CD4-positive, alpha-beta T cell treated with Interleukin-15 for 1 hour (primary cell): ENCODE measurements at places on chromosomes 4 and X.
A peak's percentile ranks its signal among the peaks of the same experiment; 100 is the strongest.

DNA sequence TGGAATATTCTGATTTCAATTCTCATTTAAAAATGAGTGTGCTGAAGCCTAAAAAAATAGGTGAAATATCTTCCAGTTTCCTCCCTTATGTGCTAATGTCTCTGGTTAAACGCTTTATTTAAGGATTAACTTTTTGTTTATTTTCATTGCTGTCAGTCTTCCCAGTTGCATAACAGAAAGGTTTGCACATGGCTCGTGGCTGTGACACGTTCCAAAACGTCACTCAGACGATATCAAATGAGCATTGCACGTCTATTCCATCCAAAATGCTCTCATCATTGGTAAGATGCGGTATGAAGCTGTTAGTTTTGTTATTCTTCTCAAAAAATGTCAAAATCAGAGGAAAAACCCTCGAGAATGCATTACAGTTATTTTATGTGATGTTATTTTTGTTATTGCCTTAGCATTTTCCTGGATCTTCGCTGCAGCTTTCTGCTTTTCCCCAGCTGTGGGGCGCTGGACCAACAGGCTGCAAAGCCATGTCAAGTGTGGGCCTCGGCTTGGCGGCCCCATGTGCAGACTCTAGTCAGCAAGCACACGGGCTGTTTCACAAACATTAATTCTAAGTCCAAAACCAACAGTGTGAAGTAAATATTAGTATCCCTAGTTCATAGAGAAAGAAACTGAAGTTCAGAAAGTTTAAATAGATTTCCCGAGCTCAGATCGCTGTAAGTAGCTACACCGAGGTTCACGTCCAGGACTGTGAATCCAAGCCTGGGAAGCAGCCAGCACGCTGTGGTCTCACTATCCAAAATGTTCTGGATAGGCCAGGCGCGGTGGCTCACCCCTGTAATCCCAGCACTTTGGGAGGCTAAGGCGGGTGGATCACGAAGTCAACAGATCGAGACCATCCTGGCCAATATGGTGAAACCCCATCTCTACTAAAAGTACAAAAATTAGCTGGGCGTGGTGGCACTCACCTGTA lies 793.4 kb upstream of the FRG1 start:
- DNase-seq: no peak

DNA sequence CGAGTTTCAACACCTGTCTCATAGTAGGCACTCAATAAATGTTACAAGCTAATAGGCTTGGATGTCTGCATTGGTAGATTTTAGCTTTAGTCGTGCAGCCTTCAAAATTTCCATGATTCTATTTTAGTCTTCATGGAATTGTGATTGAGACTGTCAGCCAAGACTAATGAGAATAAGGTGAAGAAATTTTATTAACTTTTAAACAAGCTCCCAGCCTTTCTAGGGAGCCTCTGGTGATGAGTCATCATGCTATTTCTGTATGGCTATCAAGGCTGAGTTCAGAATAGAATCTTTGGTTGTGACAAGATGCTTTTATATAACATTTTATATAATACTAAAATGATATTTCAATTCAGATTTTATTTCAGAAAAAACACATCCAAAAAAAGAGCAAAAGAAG lies 685.8 kb downstream of the GABRG1 start:
- no peak for DNase-seq

- DNase-seq: no peak
These were observed 48.4 kb downstream of the RWDD4 start for GRCh38 chr4:183610613-183611012.

DNA sequence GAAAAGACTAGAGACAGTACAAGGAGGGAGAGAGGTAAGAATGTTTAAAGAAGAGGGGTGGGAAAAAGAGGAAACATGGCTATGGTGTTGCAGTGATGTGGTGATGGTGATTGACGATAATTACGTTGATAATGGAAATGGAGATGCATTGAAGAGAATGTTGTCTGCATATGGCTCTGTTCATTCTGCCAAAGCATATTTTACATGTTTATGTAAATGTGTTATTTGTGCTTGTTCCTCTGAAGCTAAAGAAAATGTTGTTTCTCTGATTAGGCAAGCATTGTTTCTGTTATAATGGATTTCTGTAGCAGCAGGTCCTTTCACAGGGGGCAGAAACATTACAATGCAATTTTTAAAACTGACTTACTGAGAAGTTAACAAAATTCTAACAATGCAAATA lies 958.8 kb downstream of the CCSER1 start:
- DNase-seq: no peak

GRCh38 chr4:148573296-148573695 lies 131.1 kb upstream of the NR3C2 start:
- DNase-seq: no peak

- no peak for DNase-seq
These were observed 77.9 kb downstream of the LRRC66 start for GRCh38 chr4:51942108-51942832.

DNA sequence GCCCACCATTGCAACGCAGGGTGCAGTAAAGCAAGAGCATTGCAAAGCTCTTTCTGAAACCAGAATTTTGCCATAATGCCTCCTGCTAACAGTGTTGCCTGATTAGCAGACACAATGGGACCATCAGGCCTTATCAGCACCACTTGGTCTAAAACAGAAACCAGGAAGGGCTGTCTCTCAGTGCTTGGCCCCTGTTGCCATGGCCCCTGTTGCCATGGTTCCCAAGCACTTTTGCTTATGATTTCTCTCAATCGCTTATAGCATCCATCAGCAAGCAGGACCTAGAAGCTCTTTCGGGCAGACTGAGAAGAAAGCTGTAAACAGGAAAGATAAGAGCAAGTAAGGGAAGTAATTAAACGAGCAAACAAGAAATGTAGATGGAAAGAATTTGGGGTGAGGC lies 36.8 kb downstream of the RTL5 start:
- peak; percentile 87 for DNase-seq

GRCh38 chrX:50643525-50644137 lies 170.4 kb downstream of the SHROOM4 start:
- DNase-seq: no peak

DNA sequence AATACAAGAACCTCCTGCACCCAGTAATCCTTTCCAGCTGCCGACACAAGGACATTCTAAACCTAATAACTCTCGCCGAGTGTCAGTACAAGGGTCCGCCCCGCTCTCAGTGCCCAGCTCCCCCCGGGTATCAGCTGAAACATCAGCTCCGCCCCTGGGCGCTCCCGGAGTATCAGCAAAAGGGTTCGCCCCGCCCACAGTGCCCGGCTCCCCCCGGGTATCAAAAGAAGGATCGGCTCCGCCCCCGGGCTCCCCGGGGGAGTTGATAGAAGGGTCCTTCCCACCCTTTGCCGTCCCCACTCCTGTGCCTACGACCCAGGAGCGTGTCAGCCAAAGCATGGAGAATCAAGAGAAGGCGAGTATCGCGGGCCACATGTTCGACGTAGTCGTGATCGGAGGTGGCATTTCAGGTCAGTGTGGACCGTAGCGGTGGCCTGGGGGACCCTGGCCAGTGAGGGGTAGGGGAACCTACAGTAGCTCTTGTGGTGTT lies at the start of gene MAOA:
MAOA (plus strand) TSS at position 295 of the 490 bp plus-strand sequence; CDS start at position 338, 43 bp downstream.
- DNase-seq: no peak

GRCh38 chrX:100717363-100717762 lies 14.6 kb downstream of the SYTL4 start:
- DNase-seq: no peak
